SHP77 treated with DMSO at 0.1 percent for 48 hours (cell line): ENCODE measurements at places on chromosomes 2 and 18.

DNA sequence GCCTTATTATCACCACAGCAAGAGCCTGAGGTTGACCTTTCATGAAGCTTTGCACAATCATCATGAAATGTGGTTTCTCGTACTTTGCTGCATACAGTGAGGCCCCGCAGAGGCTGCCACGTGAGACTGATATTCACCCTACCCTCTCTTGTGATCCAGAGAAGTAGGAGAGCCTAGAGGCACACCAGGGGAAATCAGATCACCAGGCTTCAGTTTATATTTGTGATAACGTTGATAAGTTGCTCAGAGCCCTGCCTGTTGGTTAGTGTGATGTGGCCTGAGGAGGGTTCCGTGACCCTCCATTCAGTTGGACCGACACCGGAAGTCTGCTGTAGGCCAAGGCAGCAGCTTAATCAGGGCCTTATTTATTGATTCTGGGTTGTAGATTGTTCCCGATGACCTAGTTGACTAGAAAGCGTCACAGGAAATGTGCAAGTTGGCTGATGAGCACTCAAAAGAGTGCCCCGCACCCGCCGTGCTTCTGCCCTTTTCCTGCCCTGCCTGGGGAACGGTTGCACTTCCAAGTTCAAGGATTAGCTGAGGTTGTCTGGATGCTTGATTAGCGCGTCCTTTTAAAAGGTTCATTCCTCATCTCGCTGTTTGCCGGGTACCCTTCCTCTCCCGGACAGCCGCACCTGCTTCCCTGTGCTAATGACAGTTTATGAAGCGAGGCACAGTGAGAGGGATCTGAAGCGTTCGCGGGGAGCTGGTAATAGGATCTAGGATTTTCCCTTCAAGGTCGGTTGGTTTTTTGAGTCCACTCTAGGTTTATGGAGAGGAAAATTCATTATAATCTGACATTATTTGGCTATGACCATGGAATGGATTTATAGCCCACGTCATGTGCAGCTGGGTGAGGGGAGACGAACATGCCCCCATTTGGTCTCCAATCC is 146.4 kb downstream of the SH3RF3 start:
- DNase-seq: peak; percentile 91

- no peak for DNase-seq
These were observed 27.9 kb downstream of the CCDC88A start for GRCh38 chr2:55391615-55392242.

- DNase-seq: no peak
These were observed 55.9 kb upstream of the HAAO start for GRCh38 chr2:42848265-42848664.

GRCh38 chr18:44679914-44680272 is 795 bp upstream of the SETBP1 start:
- DNase-seq: no peak

- DNase-seq: no peak
These were observed 273.5 kb downstream of the PTGR3 start for GRCh38 chr18:74935434-74935833.
